Choroid plexus epithelial cell (primary cell): ENCODE measurements at places on chromosomes 4 and X.

- peak; percentile 92 for DNase-seq
Observed at GRCh38 chrX:84501798-84502628, at the start of gene HDX. Gene HDX, minus strand, starts transcription at chrX:84502453. Its CDS starts 27,056 bp downstream, at chrX:84475397.

GRCh38 chr4:86891762-86892635 lies at the start of gene C4orf36:
Gene C4orf36, minus strand, starts transcription at chr4:86892422. Its CDS starts 902 bp downstream, at chr4:86891520.
- no peak for DNase-seq

GRCh38 chr4:142615324-142615665 lies 230.8 kb downstream of the INPP4B start:
- peak; percentile 53 for DNase-seq

GRCh38 chr4:7381890-7382633 lies 52.7 kb downstream of the PSAPL1 start:
- DNase-seq, result no peak

DNA sequence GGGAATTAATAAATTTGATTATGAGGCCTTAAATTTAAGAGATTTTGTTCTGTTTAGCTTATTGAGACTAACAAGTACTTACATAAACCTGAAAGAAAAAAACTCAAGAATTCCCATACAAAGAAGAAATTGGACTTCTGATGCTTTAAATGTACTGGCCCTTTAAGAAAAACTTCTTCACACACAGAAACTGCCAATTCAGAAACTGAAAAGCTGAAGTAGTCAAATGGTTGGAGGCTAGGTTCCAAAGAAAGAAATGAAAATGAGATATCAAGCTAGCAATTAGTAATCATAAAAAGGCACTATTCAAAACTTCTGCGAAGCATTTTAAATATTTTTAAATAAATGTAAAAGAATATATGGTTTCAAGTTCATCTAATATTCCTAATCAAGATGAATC lies 151.3 kb downstream of the THOC2 start:
- no peak for DNase-seq
